Activated naive CD8-positive, alpha-beta T cell treated with anti-CD3 and anti-CD28 coated beads for 36 hours (primary cell): ENCODE measurements at places on chromosomes 13 and 19.
A peak's percentile ranks its signal among the peaks of the same experiment; 100 is the strongest.

GRCh38 chr19:58196901-58197616 is 14.2 kb downstream of the ZNF274 start:
- no peaks in the 10 kb centered on the region for H3K27me3 ChIP-seq
- no peak overlapping the region for H3K4me3 ChIP-seq
- H3K36me3 ChIP-seq: peaks cover 97% of the 10 kb centered on the region
- no peak for DNase-seq
- no peak overlapping the region for H3K27ac ChIP-seq

- peak overlapping the region; percentile 38 for H3K27ac ChIP-seq
- H3K27me3 ChIP-seq: no peaks in the 10 kb centered on the region
- DNase-seq: peak; percentile 74
- H3K4me1 ChIP-seq: peaks cover 12% of the 10 kb centered on the region
These were observed 20.0 kb downstream of the XRCC1 start for GRCh38 chr19:43555185-43555770.

DNA sequence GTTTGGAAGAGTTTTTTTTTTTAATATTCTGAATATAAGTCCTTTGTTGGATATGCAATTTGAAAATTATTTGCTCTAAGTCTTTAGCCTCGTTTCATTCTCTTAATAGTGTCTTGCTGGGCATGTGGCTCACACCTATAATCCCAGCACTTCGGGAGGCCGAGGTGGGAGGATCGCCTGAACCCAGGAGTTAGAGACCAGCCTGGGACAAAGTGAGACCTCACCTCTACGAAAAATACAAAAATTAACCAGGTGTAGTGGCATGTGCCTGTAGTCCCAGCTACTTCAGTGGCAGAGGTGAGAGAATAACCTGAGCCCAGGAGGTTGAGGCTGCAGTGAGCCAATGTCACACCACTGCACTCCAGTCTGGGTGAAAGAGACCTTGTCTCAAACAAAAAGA is 87.3 kb upstream of the UBAC2 start:
- no peaks in the 10 kb centered on the region for H3K4me1 ChIP-seq
- H3K27ac ChIP-seq: no peak overlapping the region
- no peak overlapping the region for H3K4me3 ChIP-seq
- no peaks in the 10 kb centered on the region for H3K27me3 ChIP-seq
- H3K36me3 ChIP-seq: no peaks in the 10 kb centered on the region

- peaks cover 14% of the 10 kb centered on the region for H3K4me1 ChIP-seq
- peaks cover 3% of the 10 kb centered on the region for H3K36me3 ChIP-seq
- peaks cover 5% of the 10 kb centered on the region for H3K27me3 ChIP-seq
These were observed 42.0 kb downstream of the MRPL57 start for GRCh38 chr13:21218351-21219035.

GRCh38 chr13:90502153-90502552 is 845.3 kb upstream of the MIR17HG start:
- no peaks in the 10 kb centered on the region for H3K27me3 ChIP-seq
- no peaks in the 10 kb centered on the region for H3K36me3 ChIP-seq
- H3K4me1 ChIP-seq: no peaks in the 10 kb centered on the region
- no peak for DNase-seq
- no peak overlapping the region for H3K4me3 ChIP-seq

- no peak overlapping the region for H3K4me3 ChIP-seq
- H3K36me3 ChIP-seq: no peaks in the 10 kb centered on the region
- DNase-seq: no peak
- H3K4me1 ChIP-seq: no peaks in the 10 kb centered on the region
These were observed 71.1 kb downstream of the UGGT2 start for GRCh38 chr13:95982144-95982543.

- DNase-seq: no peak
- peaks cover 3% of the 10 kb centered on the region for H3K36me3 ChIP-seq
- peak overlapping the region; percentile 59 for H3K27ac ChIP-seq
- H3K4me1 ChIP-seq: peaks cover 25% of the 10 kb centered on the region
- H3K4me3 ChIP-seq: no peak overlapping the region
- H3K27me3 ChIP-seq: no peaks in the 10 kb centered on the region
These were observed 51.5 kb upstream of the WDFY2 start for GRCh38 chr13:51532736-51533197.

DNA sequence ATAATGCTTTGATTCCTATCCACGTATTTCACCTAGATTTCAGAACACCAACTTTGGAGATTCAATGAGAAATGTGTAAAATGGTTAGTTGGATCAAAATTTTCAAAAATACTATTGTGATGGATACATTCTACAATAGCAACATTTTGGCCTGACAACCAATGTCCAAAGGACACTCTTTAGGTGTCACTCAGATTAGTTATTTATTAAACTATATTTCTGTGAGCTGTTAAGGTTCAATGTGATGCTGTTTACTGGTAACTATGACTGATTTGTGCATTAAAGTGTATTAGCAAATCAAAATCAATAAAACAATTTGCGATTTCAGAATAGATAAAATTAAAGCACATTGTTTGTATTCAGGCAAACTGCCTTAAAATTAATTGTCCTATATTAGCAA is 149.8 kb downstream of the PCDH9 start:
- no peaks in the 10 kb centered on the region for H3K36me3 ChIP-seq
- no peaks in the 10 kb centered on the region for H3K27me3 ChIP-seq
- H3K27ac ChIP-seq: no peak overlapping the region
- DNase-seq: no peak
- H3K4me3 ChIP-seq: no peak overlapping the region
- no peaks in the 10 kb centered on the region for H3K4me1 ChIP-seq

DNA sequence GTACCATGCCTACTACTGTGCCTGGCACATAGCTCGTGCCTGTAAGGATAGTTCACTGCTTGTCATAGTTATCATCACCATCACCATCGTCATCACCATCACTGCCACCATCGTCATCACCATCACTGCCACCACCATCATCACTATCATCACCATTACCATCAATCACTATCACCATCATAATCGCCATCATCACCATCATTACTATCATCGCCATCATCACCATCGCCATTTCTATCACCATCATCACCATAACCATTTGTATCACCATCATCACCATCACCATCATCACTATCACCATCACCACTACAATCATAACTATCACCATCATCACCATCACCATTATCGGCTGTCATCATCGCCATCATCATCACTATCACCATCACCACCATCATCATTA is 107.1 kb downstream of the TUBA3C start:
- H3K36me3 ChIP-seq: no peaks in the 10 kb centered on the region
- H3K4me3 ChIP-seq: no peak overlapping the region
- H3K27ac ChIP-seq: no peak overlapping the region
- no peaks in the 10 kb centered on the region for H3K27me3 ChIP-seq
- DNase-seq: no peak

DNA sequence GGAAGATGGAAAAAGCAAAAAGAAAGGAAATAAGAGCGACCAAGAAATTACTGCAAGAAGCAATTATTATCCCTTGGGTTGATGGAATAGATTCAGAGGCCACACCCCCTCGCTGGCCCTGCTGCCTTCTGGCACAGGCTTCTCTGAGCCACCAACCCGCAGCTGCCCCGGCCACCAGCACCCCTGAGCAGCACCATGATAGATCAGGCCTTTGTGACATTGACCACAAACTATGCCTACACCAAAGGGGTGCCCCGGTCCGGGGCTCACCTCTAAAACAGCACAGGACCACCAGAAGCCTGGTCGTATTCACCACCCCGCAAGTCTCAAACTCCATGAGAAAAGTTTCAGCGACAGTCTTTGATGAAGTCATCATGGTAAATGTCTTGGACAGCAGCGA is 1059.3 kb downstream of the SLITRK1 start:
- no peaks in the 10 kb centered on the region for H3K4me1 ChIP-seq
- H3K27ac ChIP-seq: no peak overlapping the region
- H3K36me3 ChIP-seq: no peaks in the 10 kb centered on the region
- DNase-seq: no peak
- no peaks in the 10 kb centered on the region for H3K27me3 ChIP-seq

GRCh38 chr13:50576156-50576555 is 267.3 kb downstream of the DLEU7 start:
- no peak for DNase-seq
- peaks cover 3% of the 10 kb centered on the region for H3K36me3 ChIP-seq
- H3K4me3 ChIP-seq: no peak overlapping the region

DNA sequence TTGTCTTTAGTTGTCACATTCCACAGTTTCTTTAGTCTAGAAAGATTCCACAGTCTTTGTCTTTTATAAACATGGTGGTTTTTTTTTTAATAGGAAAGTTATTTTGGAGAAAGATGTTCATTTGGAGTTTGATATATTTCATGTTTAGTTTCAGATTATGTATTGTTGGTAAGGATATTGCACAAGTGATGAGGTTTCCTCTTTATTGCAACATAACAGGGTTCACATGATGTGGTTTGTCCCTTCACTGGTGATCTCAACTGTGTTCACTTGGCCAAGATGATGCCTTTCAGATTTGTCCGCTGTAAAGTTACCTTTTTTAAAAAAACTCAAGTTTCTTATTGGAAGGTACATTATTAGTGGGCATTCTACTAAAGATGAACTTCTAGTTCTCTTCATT is 3.2 kb downstream of the ZNF230 start:
- no peaks in the 10 kb centered on the region for H3K27me3 ChIP-seq
- H3K4me3 ChIP-seq: no peak overlapping the region
- DNase-seq: no peak

DNA sequence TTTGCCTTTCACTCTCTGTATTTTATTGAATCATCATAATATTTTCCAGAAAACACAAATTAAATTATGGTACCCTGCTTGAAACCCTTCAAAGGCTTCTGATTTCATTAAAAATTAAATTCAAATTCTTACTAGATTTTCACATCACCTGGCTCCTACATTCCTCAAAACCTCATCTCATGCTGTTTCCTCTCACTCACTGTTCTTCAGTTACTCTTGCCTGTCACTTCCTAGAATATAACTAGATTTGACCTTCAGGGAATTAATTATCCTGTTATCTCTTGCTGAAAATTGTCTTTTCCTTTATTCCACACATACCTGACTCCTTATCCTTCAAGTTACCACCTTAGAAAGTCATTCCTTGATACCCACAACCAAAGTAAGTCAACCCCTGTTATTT is 2294.7 kb downstream of the PCDH9 start:
- no peak overlapping the region for H3K4me3 ChIP-seq
- H3K27ac ChIP-seq: no peak overlapping the region
- no peaks in the 10 kb centered on the region for H3K27me3 ChIP-seq

GRCh38 chr13:26299168-26299750 is 45.3 kb downstream of the CDK8 start:
- no peak overlapping the region for H3K27ac ChIP-seq

GRCh38 chr19:3766520-3766919 is 4.0 kb downstream of the MRPL54 start:
- no peak overlapping the region for H3K4me3 ChIP-seq
- H3K4me1 ChIP-seq: peaks cover 21% of the 10 kb centered on the region
- DNase-seq: peak; percentile 37
- H3K36me3 ChIP-seq: peaks cover 14% of the 10 kb centered on the region

- H3K36me3 ChIP-seq: no peaks in the 10 kb centered on the region
- H3K4me3 ChIP-seq: no peak overlapping the region
- DNase-seq: no peak
- no peaks in the 10 kb centered on the region for H3K4me1 ChIP-seq
- H3K27me3 ChIP-seq: peaks cover 33% of the 10 kb centered on the region
- H3K27ac ChIP-seq: no peak overlapping the region
These were observed 46.2 kb upstream of the SOX21 start for GRCh38 chr13:94758436-94758960.

GRCh38 chr13:113562844-113563243 is 21.7 kb upstream of the TFDP1 start:
- H3K4me3 ChIP-seq: no peak overlapping the region
- H3K27me3 ChIP-seq: peaks cover 30% of the 10 kb centered on the region
- H3K36me3 ChIP-seq: no peaks in the 10 kb centered on the region
- no peak for DNase-seq
- peaks cover 4% of the 10 kb centered on the region for H3K4me1 ChIP-seq
- H3K27ac ChIP-seq: no peak overlapping the region

DNA sequence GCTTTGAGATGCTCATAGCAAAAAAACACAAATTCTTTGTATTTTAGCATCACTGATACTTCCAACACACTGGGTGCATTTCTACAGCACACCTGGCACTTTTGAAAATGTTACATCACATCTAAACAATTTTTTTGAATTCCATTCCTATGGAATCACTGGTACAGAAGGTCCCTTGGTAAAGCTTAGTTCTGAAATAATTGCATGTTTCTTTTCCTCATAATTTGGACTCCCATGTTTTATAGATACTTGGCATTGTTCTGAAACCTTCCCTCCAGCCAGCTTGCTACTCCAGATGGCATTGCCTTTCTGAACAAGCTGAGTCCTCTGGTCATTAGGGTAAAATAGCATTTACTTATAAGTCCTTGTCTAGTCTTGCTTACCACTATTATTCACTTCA is 481.3 kb upstream of the GPC6 start:
- no peaks in the 10 kb centered on the region for H3K36me3 ChIP-seq
- H3K4me3 ChIP-seq: no peak overlapping the region
- no peak overlapping the region for H3K27ac ChIP-seq
- H3K4me1 ChIP-seq: no peaks in the 10 kb centered on the region
- no peak for DNase-seq
- no peaks in the 10 kb centered on the region for H3K27me3 ChIP-seq

DNA sequence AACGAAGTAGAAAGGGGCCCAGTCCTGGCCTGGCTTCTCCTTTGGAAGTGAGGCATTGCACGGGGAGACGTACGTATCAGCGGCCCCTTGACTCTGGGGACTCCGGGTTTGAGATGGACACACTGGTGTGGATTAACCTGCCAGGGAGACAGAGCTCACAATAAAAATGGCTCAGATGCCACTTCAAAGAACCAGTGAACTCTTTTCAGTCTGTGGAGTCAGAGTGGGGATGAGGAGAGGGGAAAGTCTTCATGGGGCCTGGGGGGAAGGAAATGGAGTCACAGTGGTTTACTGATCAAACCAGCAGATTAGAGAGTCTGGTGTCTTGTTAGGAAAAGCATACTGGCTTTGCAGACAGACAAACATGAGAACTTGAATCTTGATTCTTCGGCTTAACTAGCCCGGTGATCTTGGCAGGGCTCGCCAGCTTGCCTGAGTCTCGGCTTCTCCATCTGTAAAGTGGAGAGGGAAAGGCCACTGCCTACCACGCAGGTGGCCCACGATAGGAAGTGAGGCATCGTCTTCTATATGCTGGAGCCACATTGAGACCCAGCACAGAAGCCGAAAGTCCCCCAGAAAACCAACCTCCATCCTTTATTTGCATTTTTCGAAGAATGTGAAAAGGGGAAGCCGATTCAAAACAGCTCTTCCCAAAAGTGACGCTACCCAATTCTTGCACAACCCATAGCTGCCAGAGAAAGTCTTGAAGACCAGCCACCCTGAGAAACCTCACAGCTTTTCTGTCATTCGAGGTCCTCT is at the start of gene FFAR1:
FFAR1 (plus strand) TSS at position 732 of the 759 bp plus-strand sequence. CDS start 3,650 bp downstream, outside the sequence.
- peaks cover 31% of the 10 kb centered on the region for H3K4me1 ChIP-seq
- H3K27ac ChIP-seq: peak within 1 kb of the TSS; percentile 97
- DNase-seq: peak; percentile 57
- H3K27me3 ChIP-seq: peaks cover 18% of the 10 kb centered on the region
- no peaks in the 10 kb centered on the region for H3K36me3 ChIP-seq

GRCh38 chr13:53028637-53029203 is at the start of gene OLFM4:
OLFM4 (plus strand) TSS chr13:53028813; CDS start chr13:53028837, 24 bp downstream.
- H3K27me3 ChIP-seq: no peaks in the 10 kb centered on the region
- H3K4me3 ChIP-seq: no peak within 1 kb of the TSS
- H3K4me1 ChIP-seq: no peaks in the 10 kb centered on the region
- H3K27ac ChIP-seq: no peak within 1 kb of the TSS
- no peak for DNase-seq

- peak overlapping the region; percentile 12 for H3K27ac ChIP-seq
- H3K4me1 ChIP-seq: peaks cover 2% of the 10 kb centered on the region
- peaks cover 64% of the 10 kb centered on the region for H3K27me3 ChIP-seq
- no peak overlapping the region for H3K4me3 ChIP-seq
- H3K36me3 ChIP-seq: no peaks in the 10 kb centered on the region
These were observed 2.4 kb downstream of the PTPRH start for GRCh38 chr19:55206664-55207500.
